ENCODE measurements at places on chromosomes 11 and 22.

DNA sequence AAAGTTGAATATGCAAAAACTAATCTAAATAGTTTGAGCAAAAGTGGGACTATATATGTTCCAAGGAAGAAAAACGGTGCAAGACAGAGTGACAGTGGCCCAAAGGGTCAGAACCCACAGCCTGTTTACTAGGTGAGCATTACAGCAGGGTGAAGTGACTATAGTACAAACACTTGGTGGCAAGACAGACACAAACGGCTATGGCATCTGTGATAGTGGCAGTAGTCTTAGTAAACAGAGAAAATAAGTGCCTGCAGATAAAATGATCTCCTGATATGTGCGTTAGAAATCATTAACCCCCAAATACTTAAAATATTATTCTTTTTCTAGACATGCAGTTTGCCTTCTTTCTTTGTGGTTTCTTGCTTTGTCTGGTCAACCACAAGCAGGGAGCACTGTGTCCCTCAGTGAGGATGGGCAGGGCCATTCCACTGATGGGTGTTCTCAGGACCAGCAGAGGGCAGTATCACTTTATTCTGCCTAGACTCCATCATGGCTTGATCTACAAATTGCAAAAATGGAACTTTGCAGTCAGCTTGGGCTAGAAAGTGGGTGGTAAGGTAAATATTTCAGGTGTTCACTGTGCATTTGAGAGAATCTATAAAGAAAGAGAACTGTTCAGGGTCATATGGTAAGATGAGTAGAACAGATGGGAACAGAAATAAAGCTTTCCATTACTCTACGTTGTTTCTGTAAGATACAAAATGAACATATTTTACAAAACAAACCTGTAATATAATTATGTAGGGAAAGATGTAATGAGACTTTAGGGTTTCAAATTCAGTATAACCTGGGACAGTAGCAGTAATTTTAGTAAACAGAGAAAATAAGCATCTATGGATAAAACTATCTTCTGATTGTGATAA lies 198.2 kb downstream of the SWAP70 start:
- peak; percentile 22 for DNase-seq

DNA sequence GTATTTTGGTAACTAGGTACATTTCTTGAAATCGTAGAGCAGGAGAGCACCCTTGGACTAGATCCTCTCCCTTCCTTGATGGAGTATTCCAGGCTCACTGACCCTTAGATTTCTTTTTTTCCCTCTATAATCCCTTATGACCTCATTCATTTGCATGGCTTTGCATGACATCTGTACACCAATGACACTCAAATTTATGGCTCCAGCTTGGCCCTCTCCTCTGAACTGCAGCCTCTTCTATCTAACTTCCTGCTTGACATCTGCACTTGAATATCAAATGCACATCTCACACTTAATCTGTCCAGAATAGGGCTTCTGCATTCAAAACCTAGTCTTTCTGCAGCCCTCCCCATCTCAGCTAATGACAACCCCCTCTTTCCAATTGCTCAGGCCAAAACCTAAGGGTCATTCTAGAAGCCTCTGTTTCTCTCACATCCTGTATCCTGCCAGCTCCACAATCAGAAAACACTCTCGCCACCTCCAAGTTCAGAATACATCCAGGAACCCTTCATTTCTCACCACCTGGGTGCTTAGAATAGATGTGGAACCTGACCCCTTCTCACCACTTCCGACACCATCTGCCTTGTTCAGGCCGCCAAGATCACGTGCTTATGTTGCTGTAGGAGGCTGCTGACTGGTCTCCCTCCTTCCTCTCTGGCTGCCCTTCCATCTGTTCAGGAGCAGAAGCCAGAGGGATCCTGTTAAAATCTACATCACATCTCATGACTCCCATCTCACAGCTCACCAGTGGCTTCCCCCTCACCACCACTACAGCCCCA lies 138.9 kb upstream of the MTNR1B start:
- DNase-seq: no peak

DNA sequence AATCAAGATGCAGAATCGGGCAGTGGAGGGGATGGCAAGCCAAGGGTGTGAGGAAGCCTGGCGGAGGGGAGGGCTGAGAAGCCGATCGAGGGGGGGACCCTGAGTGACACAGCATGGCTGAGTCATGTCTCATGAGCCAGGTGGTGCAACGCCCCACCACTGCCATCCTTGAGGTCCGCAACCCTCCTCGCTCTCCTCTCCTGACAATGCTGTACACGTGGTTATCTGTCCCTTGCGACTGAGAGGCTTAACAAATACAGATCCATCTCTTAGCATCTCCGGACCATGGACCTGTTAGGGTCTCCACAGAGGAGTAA lies 14.2 kb downstream of the SLC22A12 start:
- DNase-seq: no peak

DNA sequence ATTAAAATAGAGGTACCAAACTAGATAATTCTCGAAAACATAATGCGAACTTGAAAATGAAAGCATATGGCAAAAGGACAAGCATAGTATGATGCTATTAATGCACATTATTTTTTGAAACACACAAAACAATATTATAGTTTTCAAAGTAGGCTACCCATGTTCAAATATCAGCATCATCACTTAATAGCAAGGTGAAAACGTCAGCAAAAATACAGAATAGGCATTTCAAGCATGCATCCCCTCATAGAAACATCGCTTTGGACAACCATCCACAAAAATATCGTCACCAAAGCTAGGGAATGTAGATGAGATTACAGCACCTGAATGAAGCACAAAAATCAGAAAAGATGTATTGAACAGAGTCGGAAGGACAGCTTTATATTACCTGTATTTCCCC lies 814.5 kb upstream of the LRRC4C start:
- DNase-seq: no peak

DNA sequence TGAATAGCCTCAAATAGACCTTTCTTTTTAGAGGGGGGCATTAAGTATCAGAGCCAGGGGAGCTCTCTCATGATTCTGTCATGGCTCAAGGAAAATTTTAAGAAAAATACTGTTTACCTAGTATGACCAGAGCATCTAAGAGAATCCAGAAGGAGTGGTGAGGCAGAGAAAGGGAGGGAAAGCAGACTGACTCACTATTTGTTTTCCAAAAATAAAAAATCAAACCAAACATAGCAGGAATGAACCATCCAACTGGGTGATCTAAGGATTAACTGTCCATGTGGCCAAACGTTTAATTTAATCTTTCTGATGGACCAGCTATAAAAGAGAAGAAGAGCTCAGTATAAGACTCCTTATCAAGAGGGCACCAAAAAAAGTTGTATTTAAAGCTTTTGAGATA lies 70.8 kb downstream of the GAB2 start:
- DNase-seq: no peak

- DNase-seq: no peak
These were observed 65.0 kb upstream of the PTPRJ start for GRCh38 chr11:47915374-47915773.

DNA sequence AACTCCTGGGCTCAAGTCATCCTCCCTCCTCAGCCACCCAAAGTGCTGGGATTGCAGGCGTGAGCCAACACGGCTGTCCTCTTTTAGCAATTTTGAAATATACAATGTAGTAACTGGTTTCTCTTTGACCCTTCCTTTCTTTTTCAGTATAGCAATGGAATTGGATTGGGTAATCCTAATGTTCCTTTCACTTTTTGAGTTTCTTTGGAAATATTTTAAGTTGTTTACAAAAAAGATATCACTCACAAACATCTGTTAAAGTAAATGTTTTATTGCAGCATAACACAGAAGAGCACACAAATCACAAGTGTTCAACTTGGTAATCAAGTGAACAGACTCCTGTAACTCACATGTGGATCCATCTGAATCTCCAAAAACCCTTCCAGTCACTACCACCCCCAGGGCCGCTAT lies 44.6 kb upstream of the EP300 start:
- DNase-seq: no peak

- DNase-seq: no peak
These were observed 22.1 kb upstream of the DRD2 start for GRCh38 chr11:113497066-113497910.

DNA sequence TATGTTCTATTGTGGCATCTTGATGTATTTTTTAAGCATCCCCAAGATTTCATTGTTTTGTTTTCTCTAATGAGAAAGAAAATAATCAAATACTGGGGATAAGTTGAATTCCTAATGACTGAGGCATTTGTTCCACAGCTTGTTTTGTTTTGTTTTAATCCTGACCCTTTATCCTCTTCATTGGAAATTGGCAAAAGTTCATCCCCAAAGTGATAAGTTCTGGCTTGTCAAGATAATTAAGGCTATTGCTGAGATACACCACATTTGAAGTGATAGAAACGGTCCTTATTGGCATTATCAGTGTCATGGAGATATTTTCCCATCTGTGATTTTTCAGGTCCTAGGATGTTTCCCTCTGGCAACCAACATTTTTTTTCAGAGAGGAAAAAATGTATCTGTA lies 65.0 kb downstream of the SLC36A4 start:
- no peak for DNase-seq

GRCh38 chr11:27627979-27628378 lies 72.3 kb downstream of the BDNF start:
- DNase-seq: no peak

GRCh38 chr11:72160319-72160718 lies 24.8 kb downstream of the FOLR3 start:
- no peak for DNase-seq

- no peak for DNase-seq
These were observed 973.2 kb upstream of the RAG2 start for GRCh38 chr11:37571246-37571645.

DNA sequence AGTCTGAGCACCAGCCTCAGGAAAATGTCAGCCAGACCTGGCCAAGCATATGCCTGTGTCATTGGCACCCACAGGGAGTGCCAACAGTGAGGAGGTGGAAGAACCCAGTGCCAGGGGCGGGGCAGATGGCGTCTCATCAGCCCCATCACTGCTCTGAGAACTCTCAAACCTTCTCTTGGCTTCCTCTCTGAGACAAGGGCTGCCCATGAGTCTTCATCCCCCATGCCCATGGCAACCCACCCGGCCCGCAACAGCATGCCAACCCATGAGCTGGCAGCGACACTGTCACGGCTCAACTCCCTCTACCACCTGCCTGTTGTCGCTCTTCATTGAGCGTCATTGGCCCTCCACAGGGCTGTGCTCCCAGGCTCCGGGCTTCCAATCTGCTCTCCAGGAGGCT lies 340.5 kb downstream of the BUD13 start:
- no peak for DNase-seq

DNA sequence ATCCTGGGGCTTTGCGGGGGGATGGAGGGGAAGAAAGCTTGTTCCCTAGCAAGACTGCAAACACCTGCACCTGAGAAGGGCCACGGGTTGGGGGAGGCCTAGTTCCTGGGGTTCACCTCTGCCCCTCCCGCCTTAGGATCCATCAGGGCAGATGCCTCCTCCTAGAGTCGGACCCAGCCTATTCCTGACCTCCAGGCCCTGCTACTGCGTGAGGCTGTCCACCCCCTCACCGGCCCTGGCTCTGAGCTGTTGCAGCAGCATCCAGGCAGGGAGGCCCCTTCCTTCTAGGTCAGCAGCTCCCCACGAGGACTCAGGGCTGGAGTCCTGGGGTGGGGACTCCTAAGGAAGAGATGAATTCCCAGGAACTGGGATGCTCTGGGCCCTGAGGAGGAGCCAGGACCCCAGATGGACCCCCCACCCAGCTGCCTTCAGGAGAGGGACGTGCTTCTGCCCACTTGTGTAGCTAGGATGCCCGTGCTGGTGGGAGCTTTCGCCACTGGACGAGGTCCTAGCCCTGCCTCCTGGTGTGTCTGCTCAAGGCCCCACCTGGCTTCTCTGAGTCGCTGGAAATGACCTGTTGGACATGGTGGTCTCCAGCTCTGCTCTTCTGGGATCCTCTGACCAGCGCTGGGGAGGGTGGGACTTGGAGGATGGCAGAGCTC lies 10.3 kb downstream of the MRGPRF start:
- peak; percentile 7 for DNase-seq

DNA sequence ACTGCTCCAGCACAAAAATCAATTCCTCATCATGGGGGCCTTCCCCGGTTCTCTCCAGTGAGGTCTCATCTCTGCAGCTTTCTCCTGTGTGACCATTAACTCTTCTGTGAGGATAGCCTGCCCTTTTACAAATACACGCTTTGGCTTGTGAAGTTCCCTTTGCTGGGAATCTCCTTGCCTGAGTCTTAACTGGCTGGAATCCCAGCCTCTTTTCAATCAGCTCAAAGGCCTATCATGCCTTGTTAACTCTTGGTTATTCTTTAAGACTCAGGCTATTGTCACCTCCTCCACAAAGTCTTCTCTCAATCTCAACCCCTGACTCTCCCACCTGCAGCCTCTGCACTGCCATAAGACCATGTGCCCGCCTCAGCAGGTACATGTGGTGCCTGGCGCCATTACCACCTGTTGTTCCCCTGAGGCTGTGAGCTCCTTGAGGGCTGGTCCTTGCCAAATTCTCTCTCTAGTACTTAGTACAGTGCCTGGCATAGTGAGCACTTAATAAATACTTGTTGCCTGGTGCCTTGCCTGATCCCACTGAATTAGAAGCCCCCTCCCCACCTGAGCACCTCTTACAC lies 128.2 kb downstream of the ST3GAL4 start:
- DNase-seq: no peak

- DNase-seq: no peak
These were observed 135.9 kb upstream of the KIRREL3 start for GRCh38 chr11:127136438-127136837.

DNA sequence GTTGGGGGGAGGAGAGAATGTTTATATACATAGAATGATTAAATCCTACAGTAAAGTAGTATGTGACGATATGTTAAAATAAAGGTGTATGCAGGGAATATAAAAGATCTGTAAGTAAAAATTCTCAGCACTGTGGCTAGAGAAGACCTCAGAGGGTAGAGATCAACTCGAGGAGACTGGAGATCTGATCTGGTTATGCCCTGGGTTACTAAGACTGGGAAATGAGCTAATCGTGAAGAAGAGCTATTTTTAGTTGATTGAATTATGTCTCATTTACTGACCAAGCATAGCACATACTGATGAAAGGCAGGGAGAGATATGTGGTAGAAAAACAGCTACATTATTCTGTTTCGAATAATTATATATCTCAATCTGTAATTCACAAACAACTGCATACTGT lies 42.8 kb upstream of the ALKBH3 start:
- DNase-seq: no peak

DNA sequence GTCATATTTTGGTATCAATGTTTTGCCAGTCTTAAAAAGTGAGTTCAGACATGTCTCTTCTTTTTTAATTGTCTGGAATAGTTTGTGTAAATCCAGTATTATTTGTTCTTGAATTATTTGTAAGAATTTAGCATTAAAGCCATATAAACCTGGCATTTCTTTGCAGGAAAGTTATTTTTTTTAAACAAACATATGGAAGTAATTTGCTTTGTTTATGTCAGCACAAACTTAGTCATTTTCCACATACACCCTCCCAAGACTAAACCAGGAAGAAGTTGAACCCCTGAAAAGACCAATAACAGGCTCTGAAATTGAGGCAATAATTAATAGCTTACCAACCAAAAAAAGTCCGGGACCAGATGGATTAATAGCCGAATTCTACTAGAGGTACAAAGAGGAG lies 9.1 kb upstream of the CCDC81 start:
- DNase-seq: no peak

Data from activated CD8-positive, alpha-beta memory T cell treated with anti-CD3 and anti-CD28 coated beads, Interleukin-2, amount 50 U/mL, for 4 hours (primary cell).